Astrocyte of the spinal cord (primary cell): ENCODE measurements at places on chromosomes 2 and 18.

DNA sequence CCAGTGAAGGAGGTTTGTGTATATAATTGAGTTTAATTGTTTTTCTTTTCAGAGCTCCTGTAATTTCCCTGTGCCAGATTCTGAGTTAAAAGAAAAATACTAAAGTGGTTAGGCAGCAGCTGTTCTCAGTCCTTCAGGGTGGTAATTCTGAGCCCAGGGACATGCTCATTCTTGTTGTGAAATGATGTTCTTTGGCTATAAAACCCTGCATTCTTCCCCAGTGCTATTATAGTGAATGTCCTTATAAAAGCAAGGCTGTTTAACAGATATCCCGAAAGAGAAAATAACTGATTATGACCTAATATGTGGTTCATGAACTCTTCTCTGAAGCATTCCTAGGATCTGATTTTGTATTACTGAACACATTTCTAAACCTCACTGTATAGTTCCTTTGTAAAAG is 34.0 kb downstream of the ADAM23 start:
- DNase-seq = peak; percentile 22

DNA sequence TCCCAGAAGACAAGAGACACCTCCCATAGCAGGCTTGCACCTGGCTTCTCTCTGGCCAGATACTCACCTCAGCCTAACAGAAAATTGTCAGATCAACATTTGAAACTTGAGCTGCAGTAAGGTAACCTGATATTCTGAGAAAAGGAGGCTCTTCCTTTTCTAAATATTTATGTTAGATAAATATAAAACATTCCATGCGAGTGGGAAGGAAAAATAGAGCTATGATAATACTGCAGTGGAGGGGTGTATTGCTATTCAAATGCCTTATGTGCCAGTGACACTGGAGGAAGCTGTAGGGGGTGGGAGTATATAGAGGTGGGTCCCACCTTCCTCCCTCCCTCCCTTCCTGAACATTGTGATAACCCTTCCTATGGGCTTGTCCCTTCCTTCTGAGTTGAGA is 515.5 kb upstream of the CHAC2 start:
- no peak for DNase-seq

- no peak for DNase-seq
Observed at GRCh38 chr2:101190747-101191516, 39.8 kb upstream of the TBC1D8 start.

DNA sequence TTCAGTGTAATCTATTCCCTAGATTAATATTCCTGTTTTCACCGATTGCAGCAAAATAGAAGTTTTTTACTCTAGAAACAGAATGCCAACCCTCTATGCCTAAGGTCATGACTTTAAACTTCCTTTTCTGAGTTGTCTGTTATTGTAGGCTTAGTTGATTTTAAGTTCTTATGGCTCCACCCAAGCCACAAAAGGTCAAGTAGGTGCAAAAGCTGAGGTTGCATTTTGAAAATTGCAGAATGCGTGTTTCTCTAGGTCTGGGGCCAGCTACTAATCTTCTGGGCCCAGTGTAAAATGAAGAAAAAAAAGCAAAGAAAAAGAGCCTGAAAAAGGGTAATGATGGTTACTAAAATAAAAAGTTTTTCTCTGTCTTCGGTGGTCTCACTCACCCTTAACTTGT is 635.7 kb upstream of the FAM98A start:
- DNase-seq = no peak

- no peak for DNase-seq
Observed at GRCh38 chr18:58787536-58788149, 77.0 kb upstream of the ZNF532 start.

DNA sequence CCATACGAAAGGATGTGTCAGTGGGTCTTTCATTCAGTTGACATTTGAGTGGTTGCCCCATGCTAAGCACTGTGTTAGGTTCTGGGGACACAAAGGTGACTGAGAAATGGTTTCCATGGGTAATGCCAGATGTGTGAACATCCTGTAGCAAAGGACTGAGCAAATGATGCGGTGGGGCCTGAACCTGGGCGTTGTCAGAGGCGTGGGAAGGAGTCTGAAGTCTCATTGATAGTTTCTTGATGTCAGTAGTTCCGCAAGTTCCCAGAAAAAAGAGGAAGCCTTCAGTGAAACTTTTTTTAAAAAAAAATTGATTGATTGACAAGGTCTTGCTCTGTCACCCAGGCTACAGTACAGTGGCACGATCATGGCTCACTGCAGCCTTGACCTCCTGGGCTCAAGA is 56.9 kb downstream of the LIMS1 start:
- no peak for DNase-seq

DNA sequence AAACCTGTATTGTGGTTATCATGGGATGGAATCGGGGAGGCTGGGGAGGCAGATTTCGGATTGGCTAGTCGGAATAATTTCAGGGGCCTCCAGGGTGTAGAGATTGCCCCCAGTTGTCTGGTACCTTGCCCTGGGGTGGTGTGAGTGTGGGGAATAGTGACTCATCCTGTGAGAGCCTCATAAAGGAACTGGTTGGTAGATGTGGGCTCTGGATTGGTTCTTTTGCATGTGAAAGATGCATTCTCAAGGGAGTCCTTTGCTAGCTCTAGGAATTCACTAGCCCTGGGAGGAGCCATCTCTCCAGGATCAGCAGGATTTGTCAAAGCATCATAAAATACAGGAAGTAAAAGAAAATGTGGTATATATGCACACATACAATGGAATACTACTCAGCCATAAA is 331.6 kb downstream of the SETBP1 start:
- DNase-seq = no peak

- no peak for DNase-seq
Observed at GRCh38 chr2:64012115-64012514, 7.1 kb downstream of the VPS54 start.
